ENCODE measurements at places on chromosomes 3 and 15. TPM values are rescaled to one million over a fixed set of nuclear protein-coding genes. Genes with fewer than 3 reads are reported as not detected.

MST1 gene
- 10.3 TPM for total RNA-seq

SERPINI2 gene
- total RNA-seq: not detected

GNAT1 gene
- not detected for total RNA-seq

DISP2 gene
- 1.5 TPM for total RNA-seq

CACNA2D2 gene
- 2.5 TPM for total RNA-seq

GCNT3 gene
- total RNA-seq: not detected

XYLB gene
- 2.6 TPM for total RNA-seq

PLA2G4E gene
- total RNA-seq: not detected

CYP1A2 gene
- total RNA-seq: not detected

FETUB gene
- total RNA-seq: not detected

SLC38A3 gene
- total RNA-seq: not detected

FGF7 gene
- total RNA-seq: not detected

ARGFX gene
- not detected for total RNA-seq

SENP5 gene
- total RNA-seq: 37.9 TPM

WNT7A gene
- total RNA-seq: 1.5 TPM

TNNC1 gene
- total RNA-seq: 3.2 TPM

MYZAP gene
- total RNA-seq: not detected

TUSC7 gene
- total RNA-seq: not detected

SERF2 gene
- 926 TPM for total RNA-seq

FGD5 gene
- not detected for total RNA-seq

ADPRH gene
- total RNA-seq: 5.9 TPM

TSPAN3 gene
- total RNA-seq: 18.0 TPM

PYGO1 gene
- total RNA-seq: not detected

CTXN2 gene
- total RNA-seq: not detected

LMOD3 gene
- total RNA-seq: not detected

CMTM7 gene
- 49.0 TPM for total RNA-seq

RLBP1 gene
- total RNA-seq: not detected

A4GNT gene
- total RNA-seq: not detected

PLSCR2 gene
- not detected for total RNA-seq

PAK6 gene
- total RNA-seq: 0.91 TPM

VWA5B2 gene
- not detected for total RNA-seq

CHST13 gene
- not detected for total RNA-seq

FRMD4B gene
- total RNA-seq: 8.3 TPM

ITIH1 gene
- total RNA-seq: not detected

Measured in activated naive CD8-positive, alpha-beta T cell treated with anti-CD3 and anti-CD28 coated beads, Interleukin-2, amount 10 ng/mL, durations not matched to agents 7 days and 5 days (primary cell).